ENCODE measurements at places on chromosomes 3 and 15. TPM values are rescaled to one million over a fixed set of nuclear protein-coding genes. Genes with fewer than 3 reads are reported as not detected.

DNA sequence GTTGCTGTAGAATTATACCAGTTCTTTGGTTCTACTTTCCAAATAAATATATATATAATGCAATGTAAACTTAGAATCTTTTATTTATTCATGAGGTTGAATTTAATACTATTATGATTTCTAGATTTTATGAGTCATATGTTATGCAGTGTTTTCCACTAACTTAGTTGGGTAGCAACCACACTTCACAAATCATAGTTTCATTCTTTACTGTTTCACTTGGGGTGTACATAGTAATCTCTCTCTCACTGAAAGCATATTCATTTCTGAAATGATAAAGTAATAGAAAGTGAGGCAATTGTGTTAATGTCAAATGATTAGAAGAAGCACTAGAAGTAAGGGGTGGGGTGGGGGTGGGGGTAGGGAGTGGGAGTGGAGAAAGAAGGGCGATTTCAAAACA is 52.6 kb downstream of the IQCH start:
- DNase-seq, result no peak

The NUP210 gene
- 19.1 TPM for total RNA-seq

The TRH gene
- not detected for total RNA-seq

DNA sequence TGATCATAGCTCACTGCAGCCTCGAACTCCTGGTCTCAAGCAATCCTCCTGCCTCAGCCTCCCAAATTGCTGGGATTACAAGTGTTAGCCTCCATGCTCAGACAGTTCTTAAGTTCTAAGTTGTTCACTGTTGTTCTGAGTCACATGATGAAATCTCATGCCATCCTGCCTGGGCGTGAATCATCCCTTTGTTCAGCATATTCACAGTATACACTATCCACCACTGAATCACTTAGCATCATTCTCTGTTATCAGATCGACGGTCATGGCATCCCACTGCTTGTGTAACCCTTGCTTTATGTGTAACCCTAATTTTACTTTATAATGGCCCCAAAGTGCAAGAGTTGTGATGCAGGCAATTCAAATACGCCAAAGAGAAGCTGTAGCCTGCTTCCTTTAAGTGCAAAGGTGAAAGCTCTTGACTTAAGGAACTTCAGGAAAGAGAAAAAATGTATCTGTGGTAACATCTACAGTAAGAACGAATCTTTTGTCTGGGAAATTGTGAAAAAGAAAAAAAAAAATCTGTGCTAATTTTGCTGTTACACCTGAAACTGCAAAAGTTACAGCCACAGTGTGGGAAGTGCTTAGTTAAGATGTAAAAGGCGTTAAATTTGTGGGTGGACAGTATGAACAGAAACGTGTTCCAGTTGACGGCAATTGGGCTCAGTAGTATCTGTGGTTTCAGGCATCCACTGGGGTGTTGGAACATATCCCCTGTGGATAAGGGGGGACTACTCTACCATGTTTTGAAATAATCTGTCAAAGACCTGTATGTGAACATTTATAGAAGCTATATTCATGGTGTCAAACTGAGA is 80.6 kb downstream of the PCOLCE2 start:
- DNase-seq, result no peak

- DNase-seq, result no peak
Observed at GRCh38 chr3:33543601-33544000, 103.4 kb upstream of the UBP1 start.

GRCh38 chr3:128584412-128585020 is 66.1 kb downstream of the RPN1 start:
- DNase-seq, result peak; percentile 79

The CD96 gene
- total RNA-seq, result 0.40 TPM

The SERPINI2 gene
- total RNA-seq, result 0.15 TPM
